ENCODE measurements at places on chromosomes 5 and 9.

DNA sequence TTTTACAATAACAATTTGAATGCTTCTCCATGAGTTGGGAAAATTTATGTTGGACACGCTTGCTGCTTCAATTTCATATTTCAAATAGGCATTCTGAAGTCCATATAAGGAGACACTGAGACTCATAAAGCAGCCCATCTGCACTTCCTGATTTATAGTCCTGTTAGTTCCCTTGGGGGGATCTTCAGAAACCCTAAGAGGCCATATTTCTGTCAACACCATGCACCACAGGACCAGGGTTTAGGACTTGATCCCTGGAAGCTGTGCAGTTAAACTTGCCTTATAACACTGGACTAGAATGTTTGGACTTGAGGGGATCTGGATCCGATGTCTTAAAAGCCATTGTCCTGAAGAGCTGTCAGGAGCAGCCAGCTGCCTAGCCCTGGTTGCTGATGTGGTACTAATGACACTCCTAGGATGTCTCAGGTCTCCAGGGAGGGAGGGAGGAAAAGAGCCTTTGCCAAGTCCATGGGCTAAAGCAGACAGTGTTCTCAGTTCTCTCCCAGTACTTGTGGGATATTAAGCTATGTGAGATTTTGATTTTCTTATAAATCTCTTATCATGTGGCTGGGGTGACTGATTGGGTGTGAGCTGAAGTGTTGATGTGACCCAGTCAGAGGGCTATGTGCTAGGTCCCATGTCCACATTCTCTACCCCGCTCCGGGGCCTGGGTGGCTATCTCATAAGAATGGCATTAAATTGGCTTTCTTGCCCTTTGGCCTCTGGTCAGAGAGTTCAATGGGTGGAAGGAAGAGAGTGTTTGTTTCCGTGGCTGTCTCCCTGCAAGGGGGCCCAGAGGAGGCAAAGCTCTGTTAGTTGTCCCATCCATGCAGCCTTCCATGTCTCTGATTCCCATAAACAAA is 399.8 kb downstream of the OSTF1 start:
- no peak for DNase-seq

DNA sequence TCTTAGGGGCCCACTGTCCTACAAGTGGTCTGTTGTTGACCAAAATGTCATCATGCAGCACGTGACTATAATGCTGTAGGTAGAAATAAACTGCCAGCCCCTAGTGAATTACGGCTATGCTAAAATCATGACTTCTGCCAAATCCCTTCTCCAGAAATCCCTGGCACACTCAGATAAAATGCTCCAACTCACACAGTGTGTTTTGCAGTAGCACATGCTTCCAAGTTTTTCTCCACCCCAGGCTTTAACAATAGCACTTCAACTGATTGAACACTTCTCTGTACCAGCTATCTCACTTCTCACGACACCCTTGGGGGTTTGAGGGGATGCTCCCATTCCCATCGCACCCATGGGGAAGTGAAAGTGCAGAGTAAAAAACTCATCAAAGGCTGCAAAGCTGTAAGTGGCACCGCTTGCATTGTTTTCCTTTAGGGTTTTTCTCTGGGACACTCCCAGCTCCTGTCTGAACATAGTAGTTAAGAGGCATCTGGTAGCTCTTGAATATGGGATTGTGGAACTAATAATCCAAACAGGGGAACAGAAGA is 151.0 kb upstream of the SLC24A2 start:
- DNase-seq: no peak

DNA sequence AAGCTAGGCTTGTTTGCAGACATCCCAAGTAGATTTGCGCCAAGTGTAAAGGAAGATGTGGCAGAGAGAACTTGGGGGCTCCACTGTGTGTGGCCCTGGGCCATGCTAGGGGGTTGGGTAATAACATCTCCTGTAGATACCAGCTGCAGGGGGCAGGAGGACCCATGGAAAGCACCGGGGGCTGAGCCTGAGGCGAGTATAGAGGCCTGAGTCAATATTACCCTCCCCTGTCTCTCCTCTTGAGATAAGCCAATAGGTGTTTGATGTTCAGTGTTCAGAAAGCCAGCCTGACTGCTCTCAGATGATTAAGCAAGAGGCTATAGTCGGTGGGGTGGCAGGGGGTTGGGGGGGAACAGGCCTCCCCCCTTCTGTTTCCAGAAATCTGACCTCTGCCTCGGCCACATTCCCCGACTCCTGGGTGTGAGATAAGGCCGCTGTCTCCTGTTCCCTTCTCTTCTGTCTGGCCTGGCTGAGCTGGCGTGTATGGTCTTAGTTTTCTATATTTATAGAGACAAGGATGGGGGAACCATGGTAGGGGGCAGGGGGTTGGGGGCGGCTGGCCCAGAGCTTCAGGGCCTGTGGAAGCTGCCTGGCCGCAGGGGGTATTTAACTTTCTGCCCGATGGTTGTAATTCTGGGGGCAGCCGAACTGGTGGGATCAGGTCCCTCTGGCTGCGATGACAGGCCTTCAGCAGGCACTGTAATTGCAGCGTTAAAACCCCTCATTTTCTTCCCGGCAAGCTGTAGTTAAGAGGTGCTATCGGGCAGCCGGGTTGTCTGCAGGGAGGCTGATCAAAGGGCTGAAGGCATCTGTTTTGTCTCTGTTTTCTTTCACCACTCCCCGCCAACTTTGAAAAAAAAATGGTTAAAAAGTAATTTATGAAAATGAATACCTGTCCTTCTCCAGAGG is 292.0 kb downstream of the NSG2 start:
- no peak for DNase-seq

GRCh38 chr5:142432961-142433360 is 108.1 kb upstream of the SPRY4 start:
- no peak for DNase-seq

DNA sequence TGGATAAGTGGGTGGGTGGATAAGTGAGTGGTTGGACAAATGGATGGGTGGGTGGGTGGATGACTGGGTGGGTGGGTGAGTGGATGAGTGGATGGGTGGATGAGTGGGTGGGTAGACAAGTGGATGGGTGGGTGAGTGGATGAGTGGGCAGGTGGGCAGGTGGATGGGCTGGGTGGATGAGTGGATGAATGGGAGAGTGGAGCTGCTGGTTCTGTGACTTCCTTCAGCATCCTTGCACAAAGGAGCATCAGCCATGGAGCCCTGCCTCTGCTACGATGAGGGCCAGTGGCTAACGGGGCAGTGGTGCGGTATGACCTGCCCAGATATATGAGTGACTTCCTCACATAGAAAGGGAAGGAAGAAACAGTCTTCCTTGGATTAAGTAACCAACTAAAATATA is 398.7 kb upstream of the IRX4 start:
- DNase-seq: no peak

DNA sequence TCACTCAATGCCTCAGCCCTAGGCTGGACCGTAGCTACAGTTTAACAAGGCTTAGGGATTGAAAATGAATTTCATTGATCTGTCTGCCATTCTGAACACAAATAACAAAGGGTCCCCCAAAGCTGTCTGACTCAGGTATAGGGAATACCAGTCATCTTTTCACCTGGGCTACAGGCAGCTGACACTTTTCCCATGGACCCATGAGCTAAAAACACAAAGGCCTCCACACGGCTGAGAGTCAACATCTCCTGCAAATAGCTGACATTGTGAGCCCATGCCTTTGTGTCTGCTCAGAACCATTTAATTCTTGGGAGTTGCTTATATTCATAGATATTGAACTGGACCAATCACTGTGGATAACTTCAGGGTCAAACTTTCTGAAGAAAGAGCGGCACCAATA is 121.1 kb upstream of the SLIT3 start:
- no peak for DNase-seq

DNA sequence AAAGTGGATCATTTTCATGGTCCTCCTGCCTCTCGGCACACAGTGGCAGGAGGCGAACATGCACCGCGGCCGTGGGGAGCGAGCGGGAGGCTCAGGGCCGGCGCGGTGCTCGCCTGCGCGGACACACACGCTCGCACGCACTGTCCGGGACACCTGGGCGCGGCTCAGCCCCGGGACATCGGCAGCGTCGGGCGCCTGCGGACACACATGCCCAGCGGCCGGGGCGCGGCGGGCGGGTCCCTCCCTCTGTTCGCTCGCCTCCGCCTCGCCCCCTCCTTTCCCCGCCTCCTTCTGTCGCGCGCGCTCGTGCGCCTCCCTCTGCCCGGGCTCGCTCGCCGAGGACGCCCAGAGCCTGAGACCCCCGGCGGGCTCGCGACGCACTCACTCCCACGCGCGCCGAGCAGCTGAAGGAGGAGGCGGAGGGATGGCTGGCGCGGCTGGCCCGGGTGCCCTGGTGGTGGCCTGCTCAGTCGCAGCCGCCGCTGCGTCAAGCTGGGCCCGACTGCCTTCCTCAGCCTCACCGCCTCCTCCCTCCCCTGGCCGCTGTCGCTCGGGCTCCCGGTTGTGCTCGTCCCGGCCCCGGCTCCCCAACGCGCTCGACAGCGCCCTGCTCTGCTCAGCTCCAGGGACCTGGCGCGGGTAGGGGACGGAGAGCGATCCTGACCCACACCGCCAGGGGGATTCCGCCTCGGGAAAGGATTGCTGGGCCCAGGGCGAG is at the start of gene FRMD3:
FRMD3 (minus strand) TSS at position 230 of the 718 bp plus-strand sequence; CDS start at position 60, 170 bp downstream.
- DNase-seq: peak; percentile 11

DNA sequence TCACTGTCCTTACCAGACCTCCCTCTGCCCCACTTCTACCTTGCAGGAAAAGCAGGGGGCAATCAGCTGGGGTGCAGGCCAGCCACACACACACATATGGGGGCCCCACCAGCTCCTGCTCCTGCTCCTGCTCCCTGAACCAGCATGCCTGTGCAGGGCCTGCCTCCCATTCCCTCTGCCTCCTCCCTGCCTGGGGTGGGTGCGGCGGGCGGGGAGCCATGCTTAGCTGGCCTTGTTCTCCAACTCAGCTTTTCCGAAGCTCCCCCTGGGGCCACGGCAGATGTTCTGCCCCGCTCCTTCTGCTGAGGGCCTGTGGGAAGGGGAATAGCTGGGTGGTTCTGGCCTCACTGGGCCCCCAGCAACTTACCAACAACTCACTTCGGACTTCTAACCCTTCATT is 89.8 kb downstream of the ZNF354C start:
- no peak for DNase-seq

DNA sequence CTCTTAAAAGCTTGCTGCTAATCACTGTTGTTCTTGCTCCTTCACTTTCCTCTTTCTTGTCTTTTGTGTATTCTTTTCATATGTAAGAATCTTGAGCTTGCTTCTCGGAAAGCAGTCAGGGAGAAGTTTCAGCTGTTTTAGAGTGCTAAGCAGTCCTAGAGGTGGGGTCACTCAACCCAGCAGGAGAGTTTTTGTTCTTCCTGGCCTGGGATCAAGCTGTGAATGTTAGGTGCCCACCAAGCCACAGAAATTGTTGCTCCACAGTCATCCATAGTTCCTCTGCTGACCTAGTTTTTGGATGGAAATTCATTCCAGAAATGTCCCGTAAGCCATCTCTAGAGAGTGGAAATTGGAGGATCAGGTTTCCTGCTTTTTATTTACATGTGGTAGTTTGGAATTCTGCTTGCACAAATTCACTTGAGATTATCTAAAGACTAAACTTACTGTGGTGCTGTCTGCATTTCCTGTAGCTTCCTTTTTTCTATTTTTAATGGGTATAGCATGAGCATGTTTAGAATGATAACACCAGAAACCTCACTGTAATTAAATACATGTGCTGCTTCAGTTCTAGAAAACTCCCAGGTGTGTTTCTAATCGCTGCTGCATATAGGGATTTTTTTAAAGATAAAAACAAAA is 108.7 kb downstream of the MAST4 start:
- no peak for DNase-seq

GRCh38 chr9:126945682-126946081 is 31.1 kb downstream of the RALGPS1 start:
- no peak for DNase-seq

DNA sequence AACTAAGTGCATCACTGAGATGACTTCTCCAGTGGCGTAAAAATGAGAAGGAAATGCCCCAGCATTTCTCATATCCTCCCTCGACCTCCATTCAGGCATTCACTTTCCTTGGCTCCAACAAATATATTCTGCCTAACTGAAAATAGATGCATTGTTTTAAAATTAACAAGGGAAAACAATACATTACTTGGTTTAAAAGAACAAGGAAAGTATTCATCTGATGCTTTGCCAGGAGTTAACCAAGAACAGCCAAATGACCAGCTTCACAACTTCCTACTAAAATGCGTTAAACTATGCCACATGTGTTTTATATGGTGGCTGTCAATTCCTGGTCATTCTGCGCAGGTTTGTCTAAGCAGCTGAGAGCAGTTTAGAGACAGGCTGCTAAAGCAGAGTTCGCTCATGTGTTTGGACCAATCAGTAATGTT is 121.4 kb downstream of the GNAQ start:
- no peak for DNase-seq

GRCh38 chr9:115002371-115003120 is 72.2 kb upstream of the TNFSF8 start:
- DNase-seq: no peak

DNA sequence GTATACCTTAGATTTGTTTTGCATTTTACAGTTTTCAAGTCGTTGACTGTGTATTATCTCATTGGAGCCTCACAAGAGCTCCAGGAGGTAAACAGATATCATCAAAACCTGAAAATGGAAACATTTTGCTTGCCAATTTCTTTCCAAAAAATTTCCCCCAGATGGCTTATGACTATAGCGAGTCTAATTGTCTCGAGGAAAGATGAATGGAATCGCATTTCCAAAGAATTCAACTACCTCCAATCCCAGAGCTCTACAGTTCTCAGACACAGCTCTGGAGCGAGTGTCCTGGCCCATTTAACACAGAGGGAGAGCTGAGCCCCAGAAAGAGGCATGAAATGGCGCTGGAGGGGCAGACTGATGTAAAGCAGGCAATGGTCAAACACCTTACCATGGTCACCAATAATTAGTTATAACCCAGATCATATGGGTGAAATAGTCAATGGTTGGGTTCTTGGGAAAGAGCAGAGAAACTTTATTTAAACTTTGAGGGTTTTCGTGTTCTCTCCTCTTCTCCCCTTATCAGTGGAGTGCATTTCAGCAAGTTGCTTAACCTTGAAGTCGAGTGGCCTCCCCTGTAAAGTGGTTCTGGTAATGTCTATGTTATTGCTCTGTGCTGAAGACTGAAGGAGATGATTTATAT is 168.2 kb downstream of the ZDHHC21 start:
- no peak for DNase-seq

GRCh38 chr5:109327570-109327969 is 82.2 kb downstream of the PJA2 start:
- DNase-seq: no peak

- no peak for DNase-seq
Observed at GRCh38 chr5:136230176-136230575, 37.2 kb upstream of the SMIM32 start.

- DNase-seq: no peak
Observed at GRCh38 chr9:135093111-135093510, 5.6 kb downstream of the OLFM1 start.

GRCh38 chr5:55711507-55712022 is 559 bp downstream of the SLC38A9 start:
- DNase-seq: no peak

DNA sequence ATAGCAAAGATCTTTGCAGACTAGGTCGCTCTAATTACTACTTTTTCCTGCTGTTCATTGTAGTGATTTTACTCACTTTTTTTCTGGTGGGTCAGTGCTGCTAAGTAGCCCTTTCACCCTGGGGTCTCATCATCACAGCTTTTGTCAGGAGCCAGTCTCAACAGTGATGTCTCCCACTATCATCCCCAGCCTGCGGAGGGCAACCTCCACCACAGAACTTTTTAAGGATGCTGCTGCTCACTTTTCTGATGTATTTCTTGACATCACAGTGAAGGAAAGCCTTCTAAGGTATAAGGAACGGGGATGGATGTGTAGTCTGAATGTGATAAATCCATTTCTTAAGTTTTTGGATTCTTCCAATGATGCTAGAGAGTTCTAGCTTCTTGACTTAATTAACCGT is 242.5 kb upstream of the RIOK2 start:
- DNase-seq: no peak

GRCh38 chr5:141826674-141827073 is 51.5 kb downstream of the PCDH1 start:
- no peak for DNase-seq

Measured in BJ (cell line).